Activated CD8-positive, alpha-beta T cell treated with anti-CD3 and anti-CD28 coated beads for 36 hours (primary cell): ENCODE measurements at places on chromosomes 6 and 20. TPM values are rescaled to one million over a fixed set of nuclear protein-coding genes. Genes with fewer than 3 reads are reported as not detected.

The TOX2 gene
- 1.7 TPM for total RNA-seq

The PRDM13 gene
- total RNA-seq = not detected

- DNase-seq = no peak
Measured at GRCh38 chr6:153083869-153084268, 47.2 kb downstream of the RGS17 start.

- DNase-seq = no peak
Measured at GRCh38 chr20:10634211-10634610, 39.6 kb downstream of the JAG1 start.

- DNase-seq = no peak
Measured at GRCh38 chr20:45550765-45551164, 3.6 kb upstream of the EPPIN start.

The SPO11 gene
- not detected for total RNA-seq

The CAP2 gene
- not detected for total RNA-seq

DNA sequence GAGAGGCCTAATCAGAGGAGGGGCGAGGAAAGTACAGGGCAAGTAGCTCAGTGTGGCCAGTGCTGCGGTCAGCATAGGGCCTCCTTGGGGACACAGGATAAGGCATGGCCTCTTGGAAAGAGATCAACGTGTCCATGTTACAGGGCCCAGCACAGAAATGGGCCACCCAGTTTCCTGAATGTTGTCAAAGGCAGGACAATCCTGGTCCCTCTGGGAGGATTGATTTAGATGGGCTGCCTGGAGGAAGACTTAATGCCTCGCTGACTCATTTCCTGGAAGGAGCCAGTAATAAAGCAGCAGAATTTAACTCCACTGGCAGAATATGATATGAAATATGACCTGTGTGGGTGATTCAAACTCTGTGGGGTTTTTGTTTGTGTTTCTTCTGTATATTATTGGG lies 16.6 kb downstream of the DDO start:
- DNase-seq = no peak

The CPXM1 gene
- 2.0 TPM for total RNA-seq

The HLA-DQB2 gene
- not detected for total RNA-seq

The RIMS4 gene
- total RNA-seq = not detected

The CALHM4 gene
- total RNA-seq = not detected

DNA sequence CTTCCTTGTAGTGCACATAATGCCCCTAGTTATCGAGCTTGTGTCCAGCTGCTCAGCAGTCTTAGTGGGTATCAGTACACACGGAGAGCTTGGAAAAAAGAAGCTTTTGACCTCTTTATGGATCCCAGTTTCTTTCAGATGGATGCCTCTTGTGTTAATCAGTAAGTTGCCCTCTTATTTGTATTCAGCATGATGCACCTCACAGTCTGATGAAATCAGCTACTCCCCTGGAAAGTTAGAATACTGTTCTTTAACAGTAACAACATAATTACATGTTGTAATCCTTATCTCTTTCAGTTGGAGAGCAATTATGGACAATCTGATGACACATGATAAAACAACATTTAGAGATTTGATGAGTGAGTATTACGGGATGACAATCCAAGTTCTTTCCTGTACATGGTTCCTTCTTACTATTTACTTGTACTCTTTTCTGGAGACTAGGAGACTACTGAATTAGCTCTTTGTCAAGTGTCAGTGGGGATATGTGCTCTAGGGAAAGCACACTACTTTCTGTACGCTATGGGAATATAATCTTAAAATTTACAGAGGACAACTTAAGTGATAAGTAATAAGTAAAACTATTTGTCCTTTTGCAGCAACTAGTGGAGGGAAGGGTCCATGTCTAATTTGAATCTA lies 39.1 kb downstream of the PGM3 start:
- no peak for DNase-seq

The TGM2 gene
- not detected for total RNA-seq

GRCh38 chr6:165227644-165228329 lies 81.6 kb downstream of the C6orf118 start:
- DNase-seq = no peak

DNA sequence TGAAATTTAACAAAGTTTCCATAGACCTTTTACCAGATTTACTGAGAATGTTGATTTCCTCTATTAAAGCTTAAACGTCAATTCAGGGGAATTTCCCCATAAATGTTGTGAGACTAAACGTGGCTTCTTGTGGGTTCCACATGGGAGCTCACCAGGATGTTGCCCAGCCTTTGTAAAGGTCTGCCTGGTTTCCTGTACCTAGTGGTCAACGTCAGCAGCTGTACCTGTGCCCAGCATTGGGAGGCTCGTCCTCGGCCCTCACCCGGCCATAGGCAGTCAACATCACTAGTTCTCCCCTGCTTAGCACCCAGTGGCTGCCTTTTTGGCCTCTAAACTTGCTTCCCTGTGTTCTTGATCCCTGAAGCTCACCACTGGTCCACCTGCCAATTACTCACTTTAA lies 22.1 kb upstream of the CD83 start:
- peak; percentile 35 for DNase-seq

- peak; percentile 62 for DNase-seq
Measured at GRCh38 chr20:36384022-36384619, 78.0 kb downstream of the DLGAP4 start.

GRCh38 chr6:143615785-143616184 lies 62.0 kb upstream of the PHACTR2 start:
- DNase-seq = no peak

- no peak for DNase-seq
Measured at GRCh38 chr6:166143011-166143410, 24.6 kb downstream of the TBXT start.

The ENPP3 gene
- 0.49 TPM for total RNA-seq

- no peak for DNase-seq
Measured at GRCh38 chr20:13852306-13852705, 67.5 kb downstream of the NDUFAF5 start.

DNA sequence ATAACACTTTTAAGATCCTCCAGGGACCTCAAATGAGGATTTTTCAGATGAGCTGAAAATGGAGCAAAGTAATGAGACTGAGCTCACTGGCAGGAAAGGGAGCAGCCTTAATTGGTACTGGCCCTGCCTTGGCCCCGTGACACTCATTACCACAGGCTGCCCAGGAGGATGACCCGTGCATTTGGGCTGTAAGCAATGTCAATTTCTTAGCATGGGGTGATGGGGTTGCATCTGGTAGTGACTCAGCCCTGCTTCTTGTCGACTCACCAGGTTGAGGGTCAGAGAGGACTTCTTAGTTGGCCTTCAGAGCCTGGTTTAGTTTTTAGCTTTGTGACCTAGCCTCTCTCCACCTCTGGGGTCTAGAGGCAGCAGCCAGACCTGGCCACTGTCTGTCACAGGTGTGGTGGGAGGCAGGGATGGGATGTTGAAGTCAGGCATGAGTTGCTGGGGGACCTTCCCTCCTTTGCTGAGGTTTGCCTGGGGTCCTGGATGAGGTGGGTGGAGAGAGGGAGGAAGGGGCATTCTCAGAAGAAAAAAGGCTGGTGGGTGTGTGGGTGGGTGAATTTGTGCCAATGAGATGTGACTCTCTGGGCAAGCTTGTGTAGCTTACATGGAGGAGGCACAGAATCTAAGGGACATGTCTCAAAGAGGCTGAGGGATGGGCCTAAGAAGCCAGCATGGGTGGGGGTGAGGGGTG lies 25.9 kb upstream of the EPB41L1 start:
- no peak for DNase-seq

DNA sequence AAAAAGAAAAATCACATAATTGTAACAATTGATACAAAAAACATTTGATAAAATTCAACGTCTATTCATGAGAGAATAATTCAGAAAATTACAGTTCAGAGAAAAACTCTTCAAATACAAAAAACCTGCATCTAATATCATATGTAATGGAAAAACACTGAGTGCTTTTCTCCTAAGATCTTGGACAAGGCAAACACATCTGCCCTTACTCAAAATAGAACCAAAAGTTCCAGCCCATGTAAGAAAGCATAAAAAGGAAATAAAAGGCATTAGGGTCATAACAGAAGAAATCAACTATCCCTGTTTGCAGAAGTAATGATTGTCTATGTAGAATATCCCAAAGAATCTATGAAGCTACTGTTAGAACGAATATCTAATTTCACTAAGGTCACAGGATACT lies 721.4 kb downstream of the RFPL4B start:
- no peak for DNase-seq

- DNase-seq = no peak
Measured at GRCh38 chr20:26214991-26215390, 518.3 kb upstream of the ZNF337 start.

GRCh38 chr6:139904568-139904967 lies 530.1 kb upstream of the CITED2 start:
- no peak for DNase-seq

DNA sequence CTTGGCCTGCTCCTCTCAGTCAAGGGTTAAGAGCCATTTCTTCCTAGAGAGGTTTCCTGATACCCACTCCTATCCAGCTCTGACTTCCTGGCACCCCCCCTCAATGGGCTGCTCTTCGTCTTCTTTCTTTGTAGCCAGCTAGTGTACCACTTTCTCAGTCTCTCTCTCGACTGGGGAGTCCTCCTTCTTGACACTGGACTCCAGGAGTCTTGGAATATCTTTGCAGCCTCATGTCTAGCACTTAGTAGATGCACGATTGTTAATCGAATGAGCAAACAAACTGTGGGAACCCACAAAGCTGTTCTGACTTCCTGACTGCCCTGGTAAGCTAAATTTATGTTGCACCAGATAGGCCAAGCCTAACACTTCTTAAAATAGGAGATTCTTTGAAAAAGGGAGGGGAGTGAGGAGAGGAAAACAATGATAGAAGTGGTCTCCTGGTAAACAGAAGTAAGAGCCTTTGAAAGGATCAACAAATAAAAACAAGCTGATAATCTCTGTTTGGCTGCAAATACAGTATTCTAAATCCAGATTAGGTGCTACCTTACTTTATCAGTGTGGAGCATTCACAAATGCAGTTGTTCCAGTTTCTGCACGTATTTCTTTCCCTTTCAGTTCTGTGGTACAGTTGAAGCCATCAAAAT lies 160.1 kb upstream of the CITED2 start:
- no peak for DNase-seq

The MAP3K7 gene
- total RNA-seq = 22.1 TPM

DNA sequence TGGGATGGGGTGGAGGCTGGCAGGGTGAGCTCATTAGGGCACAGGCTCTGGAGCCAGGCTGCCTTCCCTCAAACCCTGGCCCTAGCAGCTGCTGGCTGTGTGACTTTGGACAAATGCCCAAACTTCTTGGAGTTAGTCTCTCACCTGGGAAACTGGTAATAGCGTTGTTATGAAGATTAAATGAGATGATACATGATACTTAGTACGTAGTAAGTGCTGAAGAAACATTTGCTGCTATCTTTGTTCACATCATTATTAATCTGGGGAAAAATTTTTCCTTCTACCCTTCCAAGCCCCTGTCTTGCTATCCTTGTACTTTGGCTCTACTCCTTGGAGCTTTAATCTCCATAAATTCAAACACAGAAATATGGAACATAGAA lies 22.3 kb upstream of the PPARD start:
- no peak for DNase-seq

DNA sequence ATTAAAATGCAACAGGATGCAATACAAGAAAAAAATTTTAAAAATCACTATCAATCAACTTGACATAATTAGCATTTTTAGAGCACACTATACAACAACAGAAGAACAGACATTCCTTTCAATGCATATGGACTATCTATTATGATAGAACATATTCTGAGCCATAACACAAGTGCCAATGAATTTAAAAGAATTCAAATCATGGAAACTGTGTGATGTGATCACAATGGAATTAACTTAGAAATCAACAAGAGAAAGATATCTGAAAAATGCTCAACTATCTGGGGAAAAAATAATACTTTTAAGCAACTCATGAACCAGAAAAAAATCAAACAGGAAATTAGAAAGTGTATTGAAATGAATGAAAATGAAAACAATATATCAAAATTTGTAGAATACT lies 106.3 kb downstream of the ADTRP start:
- DNase-seq = no peak

- DNase-seq = no peak
Measured at GRCh38 chr6:103784117-103784516, 1075.6 kb downstream of the HACE1 start.

- DNase-seq = no peak
Measured at GRCh38 chr20:63347081-63347741, 13.9 kb downstream of the CHRNA4 start.

DNA sequence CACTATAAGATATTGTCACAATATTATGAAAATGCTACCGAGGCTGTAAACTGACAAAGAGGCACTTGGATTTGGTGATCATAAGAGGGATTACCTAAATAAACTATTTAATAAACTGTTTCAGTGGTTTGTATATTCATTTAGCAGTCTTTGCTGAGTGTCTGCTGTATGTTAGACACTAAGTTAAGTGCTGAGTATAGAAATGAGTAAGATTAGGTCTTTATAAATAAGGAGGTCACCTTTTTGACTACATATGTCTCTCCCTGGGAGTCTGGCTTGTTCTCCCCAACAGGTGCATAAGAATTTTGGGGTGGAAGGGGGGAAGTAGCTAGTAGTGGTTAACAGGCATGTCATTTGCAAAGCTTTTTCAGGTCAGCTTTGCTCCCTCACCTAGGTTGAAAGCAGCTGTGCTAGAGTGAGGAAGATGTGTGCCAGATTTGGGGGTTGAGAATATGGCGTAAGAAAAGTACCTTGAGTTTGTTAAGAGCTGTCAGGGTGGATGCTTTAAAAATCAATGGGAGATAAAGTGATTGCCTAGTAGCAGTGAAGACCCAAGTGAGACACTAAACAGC lies 246.3 kb downstream of the ZFAND3 start:
- DNase-seq = no peak

GRCh38 chr6:40436685-40437604 lies 150.2 kb downstream of the LRFN2 start:
- DNase-seq = peak; percentile 51

DNA sequence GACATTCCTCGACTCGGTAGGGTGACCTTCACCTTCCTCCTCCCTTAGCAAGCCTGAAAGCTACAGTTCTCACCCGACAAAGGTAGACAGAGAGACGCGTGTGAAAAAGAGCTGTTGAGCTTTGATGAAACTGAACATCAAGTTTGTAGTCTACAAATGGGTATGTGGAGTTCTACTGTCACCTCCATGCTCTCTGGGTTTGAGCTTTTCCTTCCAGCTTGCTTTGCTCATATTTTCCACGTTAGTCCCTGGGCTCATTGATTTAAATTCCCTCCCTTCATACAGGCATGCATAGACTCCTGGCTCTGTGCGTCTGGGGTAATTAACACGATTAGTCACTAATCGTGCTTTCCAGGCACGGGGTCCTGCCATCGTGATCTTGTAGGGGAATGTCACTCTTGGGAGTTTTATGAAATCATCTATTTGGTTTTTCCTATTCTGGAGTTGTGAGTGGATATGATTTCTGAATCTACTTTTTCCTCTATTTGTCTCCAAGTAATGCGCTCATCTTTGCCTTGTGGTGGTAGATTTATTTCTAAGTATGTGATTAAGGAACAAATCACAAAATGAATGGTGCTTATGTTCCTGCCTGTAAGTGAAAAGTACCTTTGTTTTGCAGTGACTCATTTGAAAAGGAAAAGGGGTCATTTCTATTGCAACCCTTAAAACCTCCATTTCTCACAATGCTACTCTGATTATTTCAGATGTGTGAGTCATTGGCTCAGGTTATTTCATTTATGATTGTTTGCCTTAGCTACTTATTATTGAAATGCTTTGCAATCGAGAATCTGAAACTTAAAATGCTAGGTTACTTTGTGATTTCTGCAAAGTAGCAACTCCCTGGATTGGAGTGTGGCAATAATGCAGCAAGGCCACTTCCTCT lies 154.6 kb downstream of the ZDHHC14 start:
- DNase-seq = peak; percentile 50
